CD4-positive, alpha-beta T cell treated with Interleukin-17A for 4 hours (primary cell): ENCODE measurements at places on chromosomes 4 and X.

DNA sequence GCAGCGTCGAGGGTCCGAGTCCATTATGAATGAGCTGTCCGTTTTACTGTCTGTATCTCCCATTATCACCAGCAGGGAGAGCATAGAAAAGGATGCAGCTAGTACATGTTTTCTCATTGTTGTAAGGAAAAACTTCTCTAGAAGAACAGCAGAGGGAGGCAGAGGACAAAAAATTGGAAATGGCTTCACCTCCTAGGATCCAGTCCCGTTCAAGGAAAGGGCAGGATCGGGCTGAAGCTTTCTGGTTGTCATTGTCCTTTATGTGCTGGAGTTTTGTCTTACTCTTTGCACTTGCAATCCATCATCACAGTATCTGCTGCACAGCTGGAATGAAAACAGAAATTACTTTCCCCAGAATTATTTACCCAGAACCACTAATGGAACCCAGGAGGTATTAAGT, 14.7 kb downstream of the NDP start:
- DNase-seq, result peak; percentile 36

DNA sequence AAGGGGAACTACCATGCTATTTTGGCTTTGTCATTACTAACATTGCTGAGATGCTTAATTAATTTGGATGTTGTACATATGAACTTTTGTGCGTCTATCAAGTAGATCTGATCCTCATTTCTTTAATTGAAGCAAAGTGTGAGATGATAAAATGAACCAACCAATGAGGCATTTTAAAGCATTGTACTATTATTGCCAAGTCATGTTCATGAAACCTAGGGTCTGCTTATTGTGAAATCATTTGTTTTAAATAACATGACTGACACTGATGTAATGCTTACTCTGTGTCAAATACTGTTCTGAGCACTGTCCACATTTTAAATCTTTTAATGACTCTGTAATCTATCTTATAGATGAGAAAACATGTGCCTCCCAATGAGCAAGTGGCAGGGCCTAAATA, 57.7 kb downstream of the C4orf33 start:
- no peak for DNase-seq

- DNase-seq, result no peak
These were observed 116.2 kb upstream of the KIT start for GRCh38 chr4:54541426-54542118.

DNA sequence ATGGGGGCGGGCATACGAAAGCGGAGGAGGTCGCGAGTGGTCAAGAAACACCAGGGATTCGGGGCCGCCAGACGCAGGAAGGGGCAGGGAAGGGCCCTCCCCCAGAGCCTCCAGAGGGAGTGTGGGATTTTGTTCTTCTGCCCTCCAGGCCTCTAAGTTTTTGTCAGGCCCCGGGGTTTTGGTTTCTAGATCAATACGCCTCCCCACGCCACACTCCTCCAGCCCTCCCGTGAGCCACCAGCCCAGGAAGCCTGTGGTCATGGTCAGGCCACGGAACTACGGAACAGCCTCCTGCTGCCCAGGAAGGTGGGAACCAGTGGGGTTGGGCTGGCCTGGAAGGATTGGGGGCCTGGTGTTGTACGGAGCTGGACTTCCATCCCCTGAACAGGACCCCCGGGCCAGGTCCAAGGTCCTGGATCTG, 38.4 kb downstream of the CPLX1 start:
- no peak for DNase-seq

DNA sequence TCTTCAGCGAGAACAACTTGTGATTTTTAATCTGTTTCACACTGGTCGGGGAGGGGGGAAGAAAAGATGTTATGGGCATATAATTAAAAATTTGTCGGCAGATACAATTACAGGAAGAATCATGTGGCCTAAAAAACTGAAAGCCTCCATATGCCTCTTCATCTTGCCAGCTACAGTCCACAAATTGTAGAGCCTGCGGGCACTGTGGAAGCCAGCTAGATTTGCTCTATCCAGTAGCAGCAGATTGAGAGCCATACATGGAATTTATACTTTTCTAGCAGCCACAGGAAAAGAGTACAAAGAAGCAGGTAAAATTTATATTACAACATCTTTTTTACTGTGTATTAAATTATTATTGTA, 147.3 kb downstream of the TBL1X start:
- no peak for DNase-seq

DNA sequence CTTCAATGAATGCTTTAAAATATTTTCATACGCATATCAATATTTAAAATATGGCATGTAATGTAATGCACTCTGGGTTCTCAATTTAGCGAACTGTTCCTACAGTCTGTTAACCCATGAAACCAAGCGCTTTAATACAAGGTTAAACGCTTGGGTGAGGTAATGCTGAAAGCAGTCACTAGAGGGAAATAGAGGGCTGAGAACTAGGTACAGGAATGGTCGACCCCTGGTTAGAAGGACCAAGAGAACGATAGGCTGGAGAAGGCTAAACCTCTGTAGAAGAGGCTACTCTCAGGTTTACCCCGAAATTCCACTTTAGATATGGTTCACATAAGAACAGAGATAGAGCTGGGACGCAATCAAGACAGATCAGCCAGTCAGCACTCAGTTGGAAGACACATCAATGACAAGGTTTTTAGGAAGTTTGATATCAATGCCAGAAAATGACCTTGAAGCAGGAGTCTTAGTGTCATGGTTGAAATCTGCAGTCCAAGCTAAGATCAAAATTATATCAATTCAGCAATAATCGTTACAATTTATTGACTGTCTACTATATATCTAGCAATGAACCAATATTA, 26.9 kb downstream of the ARSJ start:
- DNase-seq, result peak; percentile 8

DNA sequence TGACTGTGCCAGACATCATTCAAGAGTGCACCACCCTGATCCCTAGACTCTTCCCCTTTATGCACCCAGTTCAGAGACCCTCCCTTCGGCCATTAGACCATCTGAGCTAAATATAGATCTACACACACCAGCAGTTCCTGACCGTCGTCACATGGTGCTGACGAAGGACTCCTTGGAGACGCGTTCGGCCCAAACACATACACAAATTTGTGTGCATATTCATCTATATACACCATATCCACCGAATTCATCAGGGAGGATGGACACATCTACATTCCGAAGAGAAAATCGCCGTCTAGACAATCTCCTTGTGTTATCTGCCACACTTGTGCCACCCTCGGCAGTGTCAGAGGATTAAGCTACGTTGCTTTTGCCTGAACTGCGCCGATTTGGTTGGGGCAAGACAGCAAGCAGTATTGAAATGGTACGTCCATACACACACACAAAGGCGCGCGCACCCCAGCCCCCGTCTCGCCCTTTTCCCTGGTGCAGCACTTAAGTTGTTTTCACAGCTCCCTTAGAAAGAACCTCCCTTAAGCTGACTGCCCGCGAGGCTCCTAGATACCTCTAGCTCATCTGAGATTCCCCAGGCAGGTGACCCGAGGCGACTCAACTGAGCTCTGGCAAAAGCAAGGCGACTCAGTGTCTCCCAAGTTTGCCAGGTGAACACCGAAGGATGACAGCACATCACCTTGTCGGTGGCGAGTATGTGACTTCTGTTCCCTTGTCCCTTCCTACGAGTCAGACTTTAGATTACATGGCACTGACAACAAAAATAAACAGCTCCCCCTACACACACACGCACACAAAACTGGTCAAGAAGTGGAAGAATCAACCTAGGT, 1.0 kb downstream of the RASGEF1B start:
- DNase-seq, result peak; percentile 49

DNA sequence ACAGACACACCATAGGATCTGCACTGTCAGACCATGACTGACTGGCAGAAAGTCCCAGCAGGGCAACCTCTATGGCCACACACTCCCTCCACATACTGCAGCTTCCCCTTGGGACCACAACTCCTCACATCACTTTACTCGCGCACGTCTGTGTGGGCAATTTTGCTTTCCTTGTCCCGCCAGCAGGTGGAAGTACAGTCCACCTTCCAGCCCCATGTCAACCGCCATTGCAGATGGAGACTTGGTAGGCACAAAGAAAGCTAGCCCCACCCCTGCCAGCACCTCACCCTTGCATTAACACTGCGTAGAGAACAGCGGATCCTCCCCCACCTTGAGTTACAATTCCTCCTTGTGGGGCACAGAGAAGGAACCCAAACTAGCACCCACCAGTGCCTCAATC, 74.4 kb upstream of the NAP1L2 start:
- no peak for DNase-seq

DNA sequence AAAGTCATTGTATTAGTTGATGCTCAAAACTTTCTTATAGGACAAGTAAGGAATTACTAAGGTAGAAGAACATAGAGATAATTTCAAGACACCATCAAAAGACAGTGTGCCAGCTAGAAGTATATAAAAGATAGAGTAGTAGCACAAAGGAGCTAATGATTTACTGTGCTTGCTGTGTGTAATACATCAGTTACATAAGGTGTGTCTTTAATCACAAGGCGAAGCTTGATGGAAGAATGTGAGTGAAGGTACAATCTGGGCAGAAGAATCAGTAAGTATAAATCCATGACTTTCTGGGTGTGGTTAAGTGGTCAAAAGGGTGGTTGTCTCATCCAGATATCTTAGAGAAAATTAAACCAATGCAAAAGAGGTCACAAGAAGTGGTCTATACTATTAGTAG, 95.1 kb upstream of the BOD1L1 start:
- no peak for DNase-seq

GRCh38 chr4:52244103-52244775, 193.1 kb downstream of the SPATA18 start:
- no peak for DNase-seq

DNA sequence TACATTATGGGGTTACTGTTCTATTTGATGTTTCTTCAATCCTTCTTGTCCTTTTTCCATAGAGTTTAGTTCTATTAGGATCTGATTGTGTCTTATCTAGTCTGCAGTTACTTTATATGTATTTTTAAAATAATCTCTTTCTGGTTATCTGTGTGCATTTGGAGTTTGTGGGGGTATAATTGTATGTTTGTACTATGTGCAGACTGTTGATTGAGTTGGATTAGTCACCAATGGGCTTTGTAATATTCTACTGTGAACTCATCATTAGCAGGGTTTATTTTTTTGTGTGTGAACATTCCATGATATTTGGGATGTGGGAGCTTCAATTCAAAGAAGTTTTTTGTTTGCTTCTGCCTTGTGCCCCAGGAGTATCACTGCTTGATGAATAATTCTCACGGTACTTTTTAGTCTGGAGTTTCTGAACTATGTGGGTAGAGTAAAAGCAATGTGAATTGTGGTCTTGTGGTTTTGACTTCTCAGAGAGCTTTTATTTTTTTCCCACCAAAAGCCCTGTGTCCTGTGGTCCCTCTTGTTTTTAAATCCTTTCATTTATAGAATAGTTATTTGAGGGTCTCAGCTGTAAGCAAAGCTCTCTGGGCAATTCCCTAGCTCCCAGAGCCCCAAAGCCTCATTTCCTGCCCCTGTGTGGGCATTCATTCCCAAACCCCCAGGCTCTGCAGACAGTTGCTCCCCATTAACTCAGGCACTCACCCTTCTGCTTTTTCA, 127.8 kb downstream of the PHKA2 start:
- no peak for DNase-seq

DNA sequence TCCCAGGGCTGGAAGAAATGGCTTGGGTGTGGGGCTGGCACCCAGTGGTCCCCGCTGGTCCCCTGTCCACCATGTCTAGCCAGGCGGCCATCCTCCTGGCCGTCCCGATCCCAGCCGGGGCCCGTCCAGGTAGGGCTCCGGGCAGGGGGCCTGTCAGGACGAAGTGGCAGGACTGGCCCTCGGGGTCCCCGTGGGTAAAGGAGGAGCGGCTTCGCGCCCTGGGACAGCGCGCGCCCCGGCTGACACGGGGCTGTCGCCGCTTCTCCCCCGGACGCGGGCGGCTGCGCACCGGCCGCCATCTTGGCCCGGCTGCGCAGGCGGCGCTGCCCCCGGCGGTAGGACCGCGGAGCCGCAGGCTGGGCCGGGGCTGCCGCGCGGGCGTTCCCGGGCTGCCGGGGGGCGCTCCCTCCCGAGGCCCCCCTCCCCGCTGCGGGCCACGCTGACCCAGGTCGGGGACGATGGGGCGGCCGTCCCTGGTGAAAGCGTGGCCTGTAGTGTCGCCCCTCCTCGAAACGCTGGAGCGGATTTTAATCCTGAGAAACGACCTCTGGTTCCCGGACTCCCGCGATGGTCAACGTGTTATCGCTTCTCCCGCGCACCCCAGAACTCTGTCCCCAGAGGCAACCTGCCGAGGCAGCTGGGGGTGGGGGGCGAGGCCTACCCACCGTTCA, 60.4 kb upstream of the BCOR start:
- peak; percentile 58 for DNase-seq

DNA sequence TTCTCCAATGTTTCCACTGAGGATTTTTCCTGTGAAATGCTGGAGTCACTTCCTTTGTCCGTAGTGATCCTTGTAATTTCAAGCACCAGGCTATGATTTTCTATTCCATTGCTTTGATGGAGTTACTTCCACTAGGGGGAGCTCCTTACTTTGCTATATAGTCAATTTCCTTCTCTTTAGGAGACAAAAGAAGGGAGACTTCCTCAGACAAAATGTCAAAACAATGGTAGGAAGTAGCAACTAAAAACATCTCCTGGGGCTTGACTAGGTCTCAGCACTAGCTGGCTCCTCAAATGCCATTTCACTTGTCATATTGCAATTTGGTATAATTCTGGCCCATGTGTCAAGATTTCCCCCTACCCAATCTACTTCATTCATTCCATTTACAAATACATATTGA, 24.1 kb downstream of the ZCCHC12 start:
- no peak for DNase-seq

DNA sequence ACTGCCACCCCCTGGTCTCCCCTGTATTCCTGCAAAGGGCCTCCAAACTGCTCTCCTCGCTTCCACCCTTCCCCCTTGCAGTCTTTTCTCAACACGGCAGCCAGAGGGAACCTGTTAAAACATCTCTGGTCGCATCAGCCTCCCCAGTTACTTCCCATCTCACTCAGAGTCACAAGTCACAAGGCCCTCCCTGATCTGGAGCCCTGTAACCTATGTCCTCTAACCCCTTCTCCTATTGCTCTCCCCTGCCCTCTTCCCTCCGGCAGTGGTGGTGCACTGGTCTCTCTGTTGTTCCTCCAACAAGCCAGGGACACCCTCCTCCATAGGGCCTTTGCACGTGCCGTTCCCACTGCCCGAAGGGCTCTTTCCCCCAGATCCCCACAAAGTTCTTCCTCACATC, 73.2 kb downstream of the SH3KBP1 start:
- DNase-seq, result no peak
